C1 segment of cervical spinal cord (tissue), 14 donors: ENCODE measurements at places on chromosomes 3 and 15.

GRCh38 chr3:127964816-127965215 is 49.8 kb downstream of the KBTBD12 start:
- DNase-seq: no peak

DNA sequence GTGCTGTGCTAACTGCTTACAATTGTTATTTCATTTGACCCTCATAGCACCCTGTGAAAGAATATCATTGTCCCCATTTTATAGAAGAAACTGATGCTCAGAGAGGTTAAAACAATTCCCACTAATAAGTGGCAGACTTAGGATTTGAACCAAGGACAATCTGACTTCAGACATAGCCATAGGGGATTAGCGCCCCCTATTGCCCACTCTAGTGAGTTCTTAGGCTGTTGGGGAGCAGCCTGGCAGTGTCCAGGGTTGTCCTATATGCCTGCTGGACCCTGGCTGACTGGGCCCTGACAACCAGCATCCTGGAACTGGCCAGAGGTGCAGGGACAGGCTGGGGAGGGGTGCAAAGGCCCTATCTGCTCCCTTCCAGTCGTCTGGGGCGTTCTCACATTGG is 15.4 kb downstream of the DPH3 start:
- DNase-seq: no peak

- DNase-seq: no peak
These were observed 861.3 kb downstream of the ZPLD1 start for GRCh38 chr3:103295974-103296570.

GRCh38 chr3:156024904-156025533 is 95.4 kb upstream of the KCNAB1 start:
- DNase-seq: no peak

- no peak for DNase-seq
These were observed 650.0 kb upstream of the CFAP20DC start for GRCh38 chr3:59699648-59700320.

DNA sequence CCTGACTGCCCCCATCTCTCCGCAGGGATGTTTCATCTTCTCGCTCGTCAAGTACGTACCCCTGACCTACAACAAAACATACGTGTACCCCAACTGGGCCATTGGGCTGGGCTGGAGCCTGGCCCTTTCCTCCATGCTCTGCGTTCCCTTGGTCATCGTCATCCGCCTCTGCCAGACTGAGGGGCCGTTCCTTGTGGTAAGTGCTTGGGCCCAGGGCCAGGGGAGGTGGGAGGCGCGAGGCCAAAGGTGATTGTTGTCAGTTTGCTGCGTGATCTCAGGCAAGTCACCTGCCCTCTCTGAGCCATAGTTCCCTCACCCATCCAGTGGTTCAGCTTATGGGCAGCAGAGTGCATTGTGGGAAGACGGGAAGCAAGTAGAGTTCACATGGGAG is 58.5 kb downstream of the GRIP2 start:
- no peak for DNase-seq

DNA sequence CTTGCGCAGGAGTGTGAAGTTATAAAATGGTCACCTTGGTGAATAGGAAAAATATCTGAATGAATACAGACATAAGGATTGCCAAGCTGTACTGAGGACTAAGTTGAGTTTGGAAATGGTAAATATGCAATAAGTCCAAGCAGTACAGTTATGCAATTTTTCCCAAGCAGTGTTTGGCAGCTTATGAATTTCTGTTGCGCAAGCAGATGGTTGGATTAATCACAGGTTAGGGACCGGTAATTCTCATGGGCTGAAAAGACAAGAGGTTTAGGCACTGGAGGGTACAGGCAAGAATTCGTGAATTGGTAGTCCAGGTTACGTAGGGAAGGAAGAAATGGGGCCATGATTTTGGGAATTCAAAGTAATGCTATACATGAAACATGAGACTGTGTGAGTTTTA is 210.3 kb downstream of the RAP2B start:
- DNase-seq: no peak

- no peak for DNase-seq
These were observed 19.3 kb downstream of the TNFAIP8L3 start for GRCh38 chr15:51075364-51075763.

GRCh38 chr3:43055806-43056770 is 49.8 kb downstream of the POMGNT2 start:
- no peak for DNase-seq

GRCh38 chr3:149506540-149506939 is 32.0 kb downstream of the TM4SF4 start:
- no peak for DNase-seq

DNA sequence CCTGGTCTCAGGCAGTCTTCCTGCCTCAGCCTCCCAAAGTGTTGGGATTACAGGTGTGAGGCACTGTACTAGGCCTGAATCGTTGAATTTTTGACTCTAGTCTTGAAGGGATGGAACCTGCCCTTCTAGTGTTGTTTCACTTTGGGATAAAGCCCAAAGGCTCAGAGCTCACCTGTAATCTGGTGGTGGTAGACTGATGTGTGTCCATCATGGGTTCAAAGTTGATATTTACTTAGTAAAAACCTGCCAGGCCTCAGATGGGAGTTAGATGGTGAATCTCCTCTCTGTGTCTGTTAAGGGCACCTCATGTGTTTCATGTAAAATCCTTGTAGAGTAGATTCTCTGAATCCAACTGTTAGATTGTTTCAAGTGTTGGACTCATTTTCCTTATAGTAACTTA is 41.1 kb downstream of the FNDC3B start:
- no peak for DNase-seq

- no peak for DNase-seq
These were observed 54.8 kb upstream of the BCL6 start for GRCh38 chr3:187799942-187800641.

DNA sequence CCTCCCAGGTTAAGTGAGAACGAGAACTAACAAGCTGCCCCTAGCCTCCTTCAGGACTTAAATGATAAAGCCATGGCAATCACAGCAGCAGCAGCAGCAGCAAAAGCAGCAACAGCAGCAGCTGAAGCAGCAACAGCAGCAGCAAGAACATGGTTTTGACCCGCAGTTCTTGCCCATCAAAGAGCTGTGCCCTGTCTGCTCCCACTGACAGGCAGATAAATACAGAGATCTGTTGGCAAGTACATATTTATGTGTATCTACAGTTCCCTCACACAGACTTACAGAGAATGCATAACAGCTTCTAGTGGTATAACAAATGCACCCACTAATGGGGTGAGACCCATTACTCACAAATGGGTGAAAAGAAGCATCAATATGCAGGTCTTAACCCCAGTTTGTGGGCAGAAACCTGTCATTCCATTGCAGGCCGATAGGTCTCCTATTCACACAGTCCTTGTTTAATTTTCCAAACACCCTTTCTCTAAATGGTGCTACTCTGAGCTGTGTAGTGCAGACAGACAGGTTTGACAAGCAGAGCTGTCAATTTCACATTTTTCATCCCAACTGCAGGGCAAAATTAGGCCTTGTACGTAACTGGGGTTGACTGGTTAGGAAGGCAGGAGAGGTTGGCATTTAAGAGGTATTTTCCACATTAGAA is 316.3 kb downstream of the TIGIT start:
- no peak for DNase-seq

DNA sequence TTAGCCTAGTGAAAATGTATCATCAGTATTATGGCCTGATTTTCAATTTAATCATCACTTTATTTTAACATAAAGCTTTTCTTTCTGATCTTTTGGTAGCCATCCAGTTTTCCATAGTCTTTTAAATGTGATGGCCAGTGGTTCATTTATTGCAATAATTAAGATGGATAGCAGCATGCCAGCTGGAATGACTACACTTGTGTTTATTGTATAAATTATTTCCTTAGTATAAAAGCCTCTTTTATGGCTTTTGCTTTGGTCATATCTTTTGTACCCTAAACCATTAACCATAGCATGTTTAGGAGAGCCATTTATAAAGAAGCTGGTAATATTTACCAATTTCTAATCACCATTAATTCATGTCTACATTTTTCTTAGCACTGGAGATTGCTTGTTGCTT is 31.7 kb downstream of the ALCAM start:
- no peak for DNase-seq

- no peak for DNase-seq
These were observed 10.1 kb upstream of the FSTL1 start for GRCh38 chr3:120460862-120461261.

- no peak for DNase-seq
These were observed 21.3 kb downstream of the HEXA start for GRCh38 chr15:72354496-72354895.

DNA sequence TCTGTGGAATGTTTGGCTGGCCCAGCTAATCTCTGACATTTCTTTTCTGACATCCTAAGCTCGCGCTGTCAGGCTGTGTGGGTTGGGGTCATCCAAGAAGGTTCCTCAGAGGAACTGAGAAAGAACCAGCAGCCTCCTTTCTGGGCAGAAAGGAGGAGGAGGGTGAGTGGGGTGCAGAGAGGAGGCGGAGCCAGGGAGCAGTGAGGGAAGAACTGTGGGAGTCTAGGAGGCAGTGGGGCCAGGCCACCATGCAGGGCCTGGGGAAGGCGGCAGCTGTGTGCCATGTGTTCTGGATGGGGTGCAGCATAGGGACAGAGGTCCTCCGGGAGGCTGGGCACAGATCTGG is 5.3 kb downstream of the SEMA7A start:
- DNase-seq: no peak

- DNase-seq: no peak
These were observed 67.7 kb upstream of the FGF12 start for GRCh38 chr3:192795021-192795420.

DNA sequence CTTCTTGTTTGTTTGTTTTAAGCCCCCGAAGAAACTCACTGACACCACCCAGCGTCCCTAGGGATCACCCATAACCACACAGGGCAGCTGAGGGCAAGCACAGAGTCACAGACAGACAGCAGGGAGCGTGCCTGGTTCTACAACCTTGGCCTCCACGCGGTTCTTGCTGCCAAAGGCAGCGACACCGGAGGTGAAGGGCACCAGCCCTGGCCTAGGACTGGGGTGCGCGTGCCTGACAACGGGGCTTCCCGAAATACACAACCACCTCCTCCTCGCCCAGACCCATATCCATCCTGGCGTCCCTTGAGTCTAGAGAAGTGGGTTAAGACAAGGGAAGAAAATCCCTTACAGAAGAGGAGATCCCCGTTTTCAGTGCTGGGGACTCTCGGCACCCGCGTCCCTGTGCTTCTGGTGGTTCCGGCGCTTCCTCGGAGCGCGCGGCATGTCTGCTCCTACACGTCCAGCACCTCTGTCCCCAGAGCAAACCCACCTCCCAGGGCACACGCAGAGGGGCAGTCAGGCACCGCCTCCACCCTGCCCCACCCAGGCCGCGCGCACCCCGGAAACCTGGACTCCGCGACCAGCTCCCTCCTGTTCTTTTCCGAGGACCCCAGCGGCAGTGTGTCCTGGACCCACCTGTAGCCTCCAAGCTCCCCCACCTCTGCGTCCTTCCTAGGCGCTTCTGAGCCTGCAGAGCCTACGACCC is 911 bp downstream of the RFTN1 start:
- DNase-seq: no peak

DNA sequence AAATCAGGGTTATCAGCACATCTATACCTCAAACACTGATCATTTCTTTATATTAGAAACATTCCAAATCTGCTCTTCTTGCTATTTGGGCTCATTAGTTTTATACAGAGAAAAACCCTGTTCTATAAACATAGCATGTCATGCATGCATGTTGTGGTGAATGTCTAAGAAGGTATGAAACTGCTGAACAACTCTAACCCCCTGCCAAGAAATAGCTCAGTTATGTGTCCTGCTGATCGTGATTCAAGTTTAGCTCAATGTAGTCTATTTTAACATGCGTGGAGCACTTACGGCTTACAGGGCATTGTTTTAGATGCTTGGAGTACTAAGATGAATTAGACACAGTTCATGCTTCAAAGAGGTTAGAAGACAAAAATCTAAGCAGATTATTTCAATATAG is 35.8 kb downstream of the MYH15 start:
- no peak for DNase-seq

GRCh38 chr3:29374226-29374625 is 93.4 kb downstream of the RBMS3 start:
- no peak for DNase-seq

DNA sequence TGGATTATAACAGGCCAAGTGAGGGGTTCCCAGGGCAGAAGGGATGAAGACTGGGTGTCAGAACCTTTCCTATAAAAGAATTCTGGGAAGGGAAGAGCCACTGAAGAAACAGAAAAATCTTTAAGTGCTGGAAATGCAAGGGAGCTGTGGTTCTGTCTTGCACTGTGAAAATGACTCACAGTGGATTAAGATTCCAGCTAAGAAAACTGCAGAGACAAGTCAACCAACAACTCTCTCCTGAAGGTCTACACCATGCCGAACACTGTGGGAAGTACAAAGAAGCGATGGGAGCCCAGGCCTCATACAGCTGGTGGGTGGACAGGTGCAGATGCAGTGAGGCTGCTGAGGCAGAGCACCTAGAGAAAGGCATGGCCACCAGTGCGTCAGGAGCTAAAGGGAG is 27.7 kb downstream of the ZDHHC3 start:
- DNase-seq: no peak

GRCh38 chr3:31841515-31841914 is 139.5 kb downstream of the OSBPL10 start:
- no peak for DNase-seq

DNA sequence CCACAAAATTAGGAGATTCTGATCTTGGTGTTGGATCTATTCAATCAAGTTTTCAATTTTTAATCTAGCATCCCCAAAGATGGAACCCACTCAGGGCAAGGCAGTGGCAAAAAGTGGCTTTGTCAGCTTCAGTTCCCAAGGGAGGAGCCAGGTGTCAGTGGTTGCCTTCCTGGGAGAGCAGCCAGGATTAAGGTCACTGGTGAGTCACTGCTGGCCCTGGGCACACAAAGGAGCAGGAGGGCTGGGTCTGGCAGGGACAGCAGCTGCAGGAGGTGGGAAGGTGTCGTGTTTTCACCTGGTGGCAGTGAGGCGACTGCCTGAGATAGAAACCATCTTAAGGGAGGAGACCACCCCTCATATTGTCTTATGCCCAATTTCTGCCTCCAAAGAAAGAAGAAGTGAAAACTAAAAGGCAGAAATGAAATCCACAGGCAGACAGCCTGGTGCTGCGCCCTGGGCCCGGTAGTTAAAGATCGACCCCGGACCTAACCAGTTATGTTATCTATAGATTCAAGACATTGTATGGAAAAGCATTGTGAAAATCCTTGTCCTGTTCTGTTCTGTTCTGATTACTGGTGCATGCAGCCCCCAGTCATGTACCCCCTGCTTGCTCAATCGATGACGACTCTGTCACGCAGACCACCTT is 5.9 kb upstream of the KLHL25 start:
- no peak for DNase-seq

DNA sequence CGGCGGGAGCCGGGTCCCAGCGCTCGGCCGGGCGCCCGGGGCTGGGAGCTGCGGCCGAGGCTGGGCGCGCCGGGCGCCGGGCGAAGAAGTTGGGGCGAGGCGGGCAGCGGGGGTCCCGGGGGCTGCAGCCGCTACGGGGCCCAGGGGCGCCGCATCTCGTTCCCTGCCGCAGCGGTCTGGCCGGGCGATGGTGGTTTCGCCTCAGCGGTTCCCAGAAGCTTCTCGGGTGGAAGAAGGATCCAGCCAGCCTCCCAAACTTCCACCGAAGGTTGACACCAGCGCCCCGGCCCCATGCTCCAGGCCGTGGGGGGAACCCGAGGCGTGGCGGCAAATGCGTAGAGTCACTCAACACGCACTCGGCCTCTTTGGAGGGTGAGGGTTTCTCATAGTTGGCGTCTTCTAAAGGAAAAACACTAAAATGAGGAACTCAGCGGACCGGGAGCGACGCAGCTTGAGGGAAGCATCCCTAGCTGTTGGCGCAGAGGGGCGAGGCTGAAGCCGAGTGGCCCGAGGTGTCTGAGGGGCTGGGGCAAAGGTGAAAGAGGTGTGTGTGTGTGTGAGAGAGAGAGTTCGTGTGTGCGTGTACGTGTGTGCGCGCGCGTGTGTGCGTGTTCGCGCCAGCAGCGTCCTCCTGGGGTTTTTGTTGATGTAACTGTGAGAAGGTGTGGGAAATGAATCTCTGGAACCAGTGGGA is 940 bp downstream of the BOC start:
- no peak for DNase-seq
